ENCODE measurements at places on chromosomes 6 and 20.

- DNase-seq = no peak
Observed at GRCh38 chr20:62642666-62643520, 590 bp downstream of the SLCO4A1 start.

DNA sequence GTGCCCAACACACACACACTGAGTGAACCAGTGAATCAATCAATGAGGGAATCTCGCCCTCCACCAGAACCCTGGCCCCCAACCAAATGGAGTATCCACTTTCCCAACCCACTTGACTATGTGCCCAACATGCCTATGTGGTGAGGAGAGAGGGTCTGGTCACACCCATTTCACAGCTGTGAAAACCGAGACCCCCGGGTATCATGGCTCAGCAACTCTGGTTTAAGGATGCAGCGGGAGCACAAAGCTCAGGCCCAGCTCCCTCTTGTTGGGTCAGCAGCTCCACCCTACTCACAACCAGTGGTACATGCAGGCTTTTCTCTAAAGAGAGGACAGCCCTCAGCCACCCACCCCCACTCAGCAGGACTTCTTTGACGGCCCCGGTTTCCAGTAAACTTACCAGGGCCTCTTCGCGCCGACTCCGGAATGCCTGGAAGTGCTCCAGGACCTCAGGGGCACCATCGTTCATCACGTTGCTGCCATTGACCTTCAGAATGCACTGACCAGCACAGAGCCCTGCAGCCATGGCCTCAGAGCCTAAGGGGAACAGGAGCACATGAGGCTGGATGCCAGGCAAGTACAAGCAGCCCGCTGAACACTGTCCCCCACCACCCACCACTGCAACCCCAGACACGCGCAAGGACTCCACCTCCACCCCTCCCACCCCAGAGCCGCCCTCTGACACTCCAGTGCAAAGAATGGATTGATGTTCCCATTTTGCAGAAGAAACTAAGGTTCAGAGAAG is 174.7 kb downstream of the PREX1 start:
- DNase-seq = no peak

DNA sequence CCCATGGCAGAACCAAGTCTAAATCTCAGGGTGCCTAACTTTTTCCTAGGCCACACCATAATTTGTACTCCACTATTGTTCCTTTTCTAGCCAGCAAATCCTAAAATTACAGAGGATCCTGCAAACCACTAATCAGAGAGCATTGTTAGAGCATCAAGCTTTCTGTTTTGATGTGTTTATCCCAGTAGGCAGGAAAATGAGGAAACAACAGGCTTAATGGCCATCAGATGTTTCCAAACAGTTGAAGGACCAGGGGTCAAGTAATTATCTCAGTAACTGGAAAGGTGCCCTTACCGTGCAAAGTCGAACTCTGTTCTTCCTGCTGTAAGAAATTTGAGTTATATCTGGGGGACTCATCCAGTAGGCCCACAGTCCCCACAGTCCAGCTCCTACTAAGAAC is 58.7 kb downstream of the RALY start:
- no peak for DNase-seq

- DNase-seq = peak; percentile 26
Observed at GRCh38 chr20:37935435-37935834, 32.5 kb downstream of the VSTM2L start.

DNA sequence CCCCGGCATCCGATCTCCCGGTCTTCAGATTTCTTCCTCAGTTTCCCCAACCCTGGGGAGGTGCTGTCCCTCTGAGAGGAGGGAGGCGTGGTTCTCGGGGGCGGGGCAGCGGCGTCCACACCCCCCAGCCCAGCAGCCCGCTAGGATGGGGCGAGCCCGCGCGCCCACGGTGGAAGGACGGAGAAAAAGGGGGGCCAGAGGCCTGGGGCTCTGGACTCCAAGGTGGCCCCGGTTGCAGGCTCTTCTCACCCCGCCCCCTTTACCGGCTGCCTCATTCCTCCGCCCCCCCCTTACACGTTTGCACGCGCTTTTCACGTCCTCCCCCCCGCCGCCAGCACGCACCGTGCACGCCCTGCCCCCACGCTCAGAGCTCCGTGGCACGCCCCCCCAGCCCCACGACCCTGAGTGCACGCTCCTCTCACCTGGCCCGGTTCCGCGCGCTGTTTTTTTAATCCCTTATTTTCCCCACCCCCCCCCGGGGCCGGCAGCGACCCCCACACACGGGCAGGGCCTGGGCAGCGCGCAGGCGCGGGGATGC is 402 bp downstream of the ZBTB12 start:
- DNase-seq = peak; percentile 55

- no peak for DNase-seq
Observed at GRCh38 chr20:48794360-48794759, 33.4 kb downstream of the PREX1 start.

DNA sequence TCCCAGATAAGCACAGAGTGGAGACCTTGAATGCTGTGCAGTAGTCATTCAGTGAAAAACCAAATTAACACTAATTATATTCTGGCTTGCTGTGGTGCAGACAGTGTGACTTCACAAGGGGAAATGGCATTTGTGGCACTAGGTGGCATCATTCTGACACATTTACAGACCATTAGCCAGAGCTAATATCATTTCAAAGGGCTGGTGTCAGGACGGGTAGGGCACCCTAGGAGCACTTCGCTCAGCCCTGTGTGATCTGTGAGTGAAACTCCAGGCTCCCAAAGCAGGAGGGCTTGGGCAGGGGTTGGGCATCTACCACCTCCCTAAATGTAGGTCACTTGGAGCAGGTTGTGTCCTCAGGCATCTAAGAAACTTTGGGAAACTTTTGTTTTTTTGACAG is 555.8 kb downstream of the PKHD1 start:
- no peak for DNase-seq

GRCh38 chr6:135254471-135254870 is 73.4 kb downstream of the MYB start:
- no peak for DNase-seq

DNA sequence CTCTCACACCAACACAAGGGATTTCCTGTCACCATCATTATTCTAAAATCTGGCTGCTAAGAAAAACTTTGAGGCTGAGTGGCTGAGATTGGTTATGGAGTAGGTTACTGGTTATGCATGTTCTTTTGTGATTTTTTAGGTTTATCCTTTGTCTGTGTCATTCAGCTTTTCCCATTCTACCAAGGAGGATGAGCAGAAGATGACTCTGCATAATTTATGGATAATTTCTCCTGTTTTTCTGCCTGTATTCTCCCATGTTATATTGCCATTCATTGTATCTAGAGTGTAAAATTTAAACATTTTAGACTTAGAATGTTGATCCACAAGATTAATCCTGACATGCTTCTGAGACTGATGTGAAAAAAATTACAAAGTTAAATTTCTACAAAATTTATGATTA is 67.8 kb downstream of the SOBP start:
- no peak for DNase-seq

GRCh38 chr6:44201638-44202303 is 15.0 kb upstream of the MYMX start:
- DNase-seq = no peak

- DNase-seq = no peak
Observed at GRCh38 chr6:137866200-137866913, 702 bp upstream of the TNFAIP3 start.

- no peak for DNase-seq
Observed at GRCh38 chr6:131382631-131383030, 190.4 kb upstream of the ARG1 start.

GRCh38 chr20:41098703-41099250 is 38.6 kb upstream of the PLCG1 start:
- no peak for DNase-seq
